Immature natural killer cell (primary cell): ENCODE measurements at places on chromosomes 1 and 21. TPM values are rescaled to one million over a fixed set of nuclear protein-coding genes. Genes with fewer than 3 reads are reported as not detected.

PGLYRP4 gene
- not detected for polyA plus RNA-seq

OR2G6 gene
- polyA plus RNA-seq, result not detected

MCOLN2 gene
- polyA plus RNA-seq, result 1.4 TPM

OR2M4 gene
- polyA plus RNA-seq, result not detected

TMEM167B gene
- 32.4 TPM for polyA plus RNA-seq

ADORA3 gene
- polyA plus RNA-seq, result 0.23 TPM

- DNase-seq, result no peak
These were observed 45.8 kb downstream of the CYP2J2 start for GRCh38 chr1:59880735-59881134.

DNA sequence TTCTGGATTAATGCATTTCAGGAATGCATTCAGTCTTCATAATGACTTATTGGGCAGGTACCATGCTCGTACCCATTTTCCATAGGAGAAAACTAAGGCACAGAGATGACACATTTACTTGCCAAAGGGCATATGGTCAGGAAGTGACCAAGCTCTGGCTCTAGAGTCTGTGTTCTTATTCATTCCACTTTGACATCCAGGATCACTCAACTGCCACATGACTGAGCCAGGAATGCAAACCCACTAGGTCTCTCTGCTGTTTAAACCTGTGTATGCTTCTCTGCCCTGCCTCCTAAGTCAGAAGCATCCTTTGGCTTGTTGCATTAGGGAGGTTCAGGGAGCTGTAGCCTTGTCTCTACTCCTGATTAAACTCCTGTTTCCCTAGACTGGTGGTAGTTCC lies 7.5 kb downstream of the KAZN start:
- DNase-seq, result no peak

GRCh38 chr1:20640183-20640597 lies 6.9 kb downstream of the PINK1 start:
- DNase-seq, result peak; percentile 57

DNA sequence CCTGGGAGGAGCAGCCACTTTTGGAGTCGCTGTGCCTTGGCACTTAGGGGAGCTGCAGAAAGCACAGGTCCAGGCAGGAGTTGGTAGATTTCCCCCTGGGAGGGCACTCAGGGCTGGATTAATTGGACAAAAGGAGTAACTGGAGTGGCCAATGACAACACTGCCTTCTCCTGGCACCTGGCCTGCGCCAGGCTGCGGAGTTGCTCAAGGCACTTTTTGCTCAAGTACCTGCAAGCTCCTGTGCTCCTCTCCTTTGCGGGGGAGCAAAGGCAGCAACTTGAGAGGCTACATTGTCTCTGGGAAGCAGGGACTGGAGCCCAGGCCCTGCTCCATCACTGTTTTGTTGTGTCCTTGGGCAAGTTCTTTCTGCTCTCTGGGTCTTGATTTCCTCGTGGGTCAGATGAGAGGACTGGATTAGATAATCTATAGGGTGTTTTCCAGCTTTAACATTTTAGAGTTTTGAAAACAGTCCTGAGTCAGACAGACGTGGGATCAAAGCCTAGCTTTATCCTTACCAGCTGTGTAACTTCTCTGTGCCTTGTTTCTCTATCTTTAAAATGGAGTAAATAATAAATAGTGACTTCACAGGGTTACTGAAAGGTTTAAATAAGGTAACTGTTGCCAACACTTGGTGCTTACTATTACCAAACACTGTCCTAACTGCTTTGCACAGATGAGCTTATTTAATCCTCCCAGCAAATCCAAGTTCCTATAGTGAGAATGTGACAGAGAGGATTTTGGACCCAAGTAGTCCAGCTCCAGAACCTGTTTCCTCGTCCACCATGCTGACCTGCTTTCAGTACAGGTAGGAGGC lies 18.0 kb upstream of the GRHL3 start:
- no peak for DNase-seq

- DNase-seq, result no peak
These were observed 366.9 kb upstream of the VAMP3 start for GRCh38 chr1:7404046-7404742.

DNA sequence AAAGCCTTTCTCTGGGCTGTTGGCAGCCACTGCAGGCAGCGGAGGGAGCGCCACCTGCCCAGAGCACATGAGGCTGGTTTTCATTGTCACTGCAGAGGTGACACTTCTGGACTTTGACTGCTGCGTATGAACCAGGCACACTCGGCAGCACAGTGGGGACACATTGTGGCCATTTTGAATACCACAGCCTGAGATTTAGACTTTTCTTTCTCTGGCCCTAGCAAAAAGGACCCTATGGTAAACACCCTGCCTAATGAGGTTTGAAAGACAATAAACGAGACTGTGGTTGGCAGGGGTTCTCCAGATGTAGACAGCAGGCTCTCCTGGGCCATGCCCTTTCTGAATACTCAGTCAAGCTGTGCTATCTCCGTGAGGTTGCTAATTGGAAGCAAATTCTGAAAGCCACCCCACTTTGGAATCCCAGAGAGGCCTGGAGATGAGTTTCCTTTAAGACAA lies 12.0 kb upstream of the KCNE2 start:
- DNase-seq, result peak; percentile 6

GRCh38 chr1:242813490-242814091 lies 289.1 kb upstream of the PLD5 start:
- DNase-seq, result no peak

DNA sequence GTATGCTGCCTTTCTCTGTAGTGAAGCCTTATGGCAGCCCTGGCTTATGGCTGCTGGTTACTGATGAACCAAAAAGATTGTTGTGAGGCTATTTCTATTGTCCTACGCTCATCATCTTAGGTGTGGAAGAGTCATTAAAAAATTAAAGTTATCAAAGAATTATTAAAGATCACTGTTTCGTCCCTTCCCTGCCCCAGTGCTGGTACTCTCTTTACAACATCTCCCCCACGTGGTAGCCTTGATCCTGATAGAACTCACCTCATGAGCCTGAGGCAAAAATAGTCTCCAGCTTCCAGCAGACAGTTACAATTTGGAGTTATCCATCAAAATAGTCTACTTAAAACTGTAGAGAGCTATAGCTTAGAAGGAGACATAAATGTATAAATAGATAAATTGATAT lies 201.5 kb downstream of the S1PR1 start:
- DNase-seq, result peak; percentile 12

GRCh38 chr1:82597649-82598048 lies 796.9 kb downstream of the ADGRL2 start:
- DNase-seq, result no peak

GRCh38 chr1:51313961-51314777 lies 16.2 kb downstream of the TTC39A start:
- DNase-seq, result no peak

DNA sequence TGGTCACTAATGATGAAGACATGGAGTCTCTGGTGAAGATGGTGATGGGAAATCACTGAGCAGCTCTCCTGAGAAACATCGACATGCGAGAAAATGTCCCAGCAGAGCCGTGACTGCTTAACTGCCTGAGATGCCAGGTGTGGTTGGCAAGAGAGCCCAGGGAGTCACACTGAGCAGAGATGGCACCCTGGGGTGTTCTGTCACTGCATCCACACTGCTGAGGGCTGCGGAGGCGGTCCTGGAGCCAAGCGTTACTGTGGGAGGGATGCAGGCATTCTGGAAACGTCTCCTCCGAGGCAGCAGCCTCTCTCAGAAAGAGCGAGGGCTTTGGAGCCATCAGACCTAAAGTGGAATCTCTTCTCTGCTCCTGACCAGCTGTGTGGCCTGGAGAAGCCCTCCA lies 57.2 kb downstream of the EPHB2 start:
- no peak for DNase-seq

- DNase-seq, result no peak
These were observed 32.5 kb upstream of the SMYD2 start for GRCh38 chr1:214248311-214249085.

GRCh38 chr1:78687914-78688313 lies 38.3 kb downstream of the IFI44 start:
- DNase-seq, result no peak

- DNase-seq, result no peak
These were observed 2.3 kb downstream of the ATAD3C start for GRCh38 chr1:1451696-1452364.

- DNase-seq, result no peak
These were observed 236.2 kb downstream of the SETD4 start for GRCh38 chr21:35824136-35824535.
